ENCODE measurements at places on chromosomes 13 and 19.

GRCh38 chr13:92947770-92948434, 278.7 kb upstream of the GPC6 start:
- DNase-seq = no peak

GRCh38 chr13:90838317-90838960, 509.0 kb upstream of the MIR17HG start:
- no peak for DNase-seq

DNA sequence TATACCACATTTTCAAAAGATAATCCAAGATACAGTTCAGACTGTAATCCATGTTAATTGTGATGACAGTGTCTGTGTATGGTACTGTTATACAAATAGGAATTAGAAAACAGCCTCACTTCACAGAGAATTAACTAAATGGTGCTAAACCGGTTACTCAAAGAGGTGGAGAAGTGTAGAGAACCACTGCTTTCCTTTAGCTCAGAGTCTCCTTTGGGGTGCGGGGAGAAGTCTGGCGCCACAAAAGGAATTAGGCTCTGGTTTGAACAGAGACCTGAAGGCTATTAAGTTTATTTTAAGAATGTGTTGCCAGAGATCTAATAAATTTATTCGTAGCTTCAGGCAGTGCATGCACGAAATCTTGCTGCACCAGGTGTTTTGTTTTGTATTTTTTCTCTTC, 65.8 kb downstream of the FREM2 start:
- DNase-seq = no peak

- DNase-seq = no peak
Measured at GRCh38 chr19:3466635-3467034, 13.7 kb downstream of the SMIM24 start.

- DNase-seq = no peak
Measured at GRCh38 chr19:1864480-1865171, 1.2 kb upstream of the KLF16 start.

- no peak for DNase-seq
Measured at GRCh38 chr19:37963190-37963936, 56.4 kb downstream of the SIPA1L3 start.

Data from NCI-H187 treated with DMSO at 0.1 percent for 48 hours (cell line).